ENCODE measurements at places on chromosomes 1 and 21.
A peak's percentile ranks its signal among the peaks of the same experiment; 100 is the strongest.

- no peak for DNase-seq
Measured at GRCh38 chr1:205287767-205288559, 33.6 kb downstream of the NUAK2 start.

- DNase-seq = peak; percentile 83
Measured at GRCh38 chr1:232868793-232869491, 63.7 kb downstream of the MAP10 start.

GRCh38 chr1:196148367-196148970, 459.8 kb downstream of the KCNT2 start:
- peak; percentile 9 for DNase-seq

- no peak for DNase-seq
Measured at GRCh38 chr1:169487133-169487532, 1.4 kb upstream of the SLC19A2 start.

- no peak for DNase-seq
Measured at GRCh38 chr1:1544544-1544943, 4.1 kb upstream of the TMEM240 start.

DNA sequence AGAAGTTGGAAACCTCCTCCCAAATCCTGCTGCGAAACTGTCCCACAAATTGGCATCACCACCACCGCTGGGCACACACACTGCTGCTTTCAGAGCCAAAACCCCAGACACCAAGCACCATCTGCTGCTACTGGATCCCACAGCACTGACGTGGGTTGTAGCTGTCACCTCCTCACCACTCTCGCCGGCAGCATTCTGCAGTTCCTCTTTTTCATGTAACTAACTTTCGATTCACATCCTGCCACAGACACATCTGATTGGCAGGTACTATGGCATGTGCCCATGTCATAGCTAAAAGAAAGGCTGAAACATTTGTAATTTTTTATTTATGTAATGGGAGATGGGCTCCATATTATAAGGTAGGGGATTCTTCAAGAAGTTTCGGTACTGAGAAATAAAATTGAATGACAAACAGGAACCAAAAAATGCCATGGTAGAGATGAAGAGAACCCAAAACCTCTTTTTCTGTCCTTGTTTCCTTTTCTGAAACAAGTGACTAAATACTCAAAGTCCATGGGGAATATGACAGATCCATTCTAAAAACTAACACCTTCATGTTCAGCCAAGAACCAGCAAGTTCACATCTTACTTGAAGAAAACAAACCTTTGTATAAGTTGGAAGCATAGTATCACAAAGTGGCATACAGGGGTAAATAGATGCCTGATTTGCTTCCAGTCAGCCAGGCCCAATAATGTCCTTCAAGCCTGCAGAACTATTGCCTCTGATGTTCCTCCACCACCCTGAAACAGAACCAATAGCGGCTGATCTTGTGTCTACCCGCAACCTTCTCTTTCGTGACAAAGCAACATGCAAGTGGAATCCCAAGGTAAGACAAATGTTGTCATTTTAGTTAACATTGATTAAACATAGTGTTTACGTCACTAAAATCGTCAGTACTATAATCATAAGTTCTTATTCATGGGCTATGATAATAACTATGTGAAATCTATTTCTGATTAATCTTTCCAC, 26.6 kb upstream of the RGS13 start:
- no peak for DNase-seq

GRCh38 chr1:155187456-155187891, 13.8 kb downstream of the TRIM46 start:
- DNase-seq = no peak

DNA sequence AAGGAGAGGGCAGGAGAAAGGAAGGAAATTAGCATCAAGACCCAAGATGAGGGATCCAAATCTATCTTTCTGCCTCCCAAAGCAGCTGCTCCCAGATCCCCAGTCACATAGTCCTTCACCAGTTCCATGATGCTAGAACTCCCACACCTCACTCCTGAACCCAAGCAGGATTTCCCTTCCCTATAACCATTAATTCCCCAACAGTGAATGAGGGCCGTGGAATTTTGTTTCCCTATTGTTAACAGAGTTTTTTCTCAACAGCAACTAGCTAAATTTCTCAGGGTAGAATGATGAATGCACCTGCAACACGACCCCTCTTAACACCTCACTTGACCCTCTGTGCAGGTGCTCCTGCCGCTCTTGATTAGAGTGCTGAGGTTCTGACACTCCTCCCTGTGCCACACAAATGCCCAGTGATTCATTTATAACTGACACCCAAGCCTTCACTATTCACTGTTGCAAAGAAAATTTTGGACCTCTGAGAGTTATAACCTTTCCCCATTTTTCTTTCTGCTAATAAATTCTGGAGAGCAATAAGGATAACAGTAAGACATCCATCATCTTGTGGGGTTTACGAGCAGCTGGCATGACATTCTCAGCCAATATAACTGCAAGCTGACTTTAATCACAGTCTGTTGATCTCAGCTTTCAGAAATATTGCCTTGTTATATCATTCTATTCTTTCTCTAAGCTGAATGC, 25.4 kb upstream of the NPL start:
- no peak for DNase-seq

DNA sequence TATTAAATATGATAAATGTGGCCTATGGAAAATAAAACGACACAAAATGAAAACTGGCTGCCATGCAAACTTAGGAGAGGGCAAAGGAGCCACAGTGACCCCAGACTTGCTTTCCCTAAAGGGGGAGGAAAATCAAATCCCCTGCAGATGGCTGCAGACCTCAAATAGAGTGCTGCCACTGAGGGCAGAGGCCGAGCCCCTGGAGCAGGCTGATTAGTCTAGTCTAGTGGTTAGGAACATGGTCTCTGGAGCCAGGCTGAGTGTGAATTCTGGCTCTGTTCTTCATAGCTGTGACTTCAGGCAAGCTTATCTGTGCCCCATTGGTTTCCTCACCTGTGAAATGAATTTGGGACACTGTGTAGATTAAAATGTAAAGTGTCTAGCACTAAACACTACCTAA, 60.8 kb downstream of the ITPKB start:
- no peak for DNase-seq

DNA sequence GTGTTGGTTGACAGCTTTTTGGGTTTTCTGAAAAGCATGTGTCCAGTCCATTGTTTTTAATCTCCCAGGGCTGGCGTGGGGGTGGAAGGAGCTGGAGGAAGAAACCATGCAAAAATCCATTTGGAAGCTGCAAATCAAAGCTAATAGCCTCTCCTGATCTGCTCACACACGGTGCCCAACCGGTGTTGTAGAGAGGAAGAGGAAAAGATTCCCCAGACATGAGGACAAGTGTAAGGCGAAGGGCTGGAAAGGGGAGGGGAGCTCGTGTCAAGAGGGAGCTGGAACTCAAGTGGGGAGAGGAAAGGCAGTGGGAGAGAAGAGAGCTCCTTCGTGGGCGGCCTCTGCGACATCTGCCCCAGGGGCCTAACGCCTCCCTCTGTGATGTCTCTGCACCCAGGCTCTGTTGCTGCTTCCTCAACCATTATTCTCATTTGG, 112.3 kb upstream of the IRF2BP2 start:
- no peak for DNase-seq

- no peak for DNase-seq
Measured at GRCh38 chr1:88980870-88981269, 11.6 kb downstream of the KYAT3 start.
